CD4-positive, alpha-beta T cell treated with Interleukin-15 for 4 hours (primary cell): ENCODE measurements at places on chromosomes 4 and X.

GRCh38 chr4:146949559-146949958 lies 3.9 kb upstream of the TTC29 start:
- DNase-seq, result no peak

- DNase-seq, result no peak
Observed at GRCh38 chr4:1022051-1022738, 10.8 kb downstream of the FGFRL1 start.

- no peak for DNase-seq
Observed at GRCh38 chr4:145546175-145546915, 64.7 kb downstream of the SMAD1 start.

- DNase-seq, result no peak
Observed at GRCh38 chr4:108215055-108215454, 46.3 kb upstream of the LEF1 start.

GRCh38 chr4:183504930-183505610 lies at the start of gene ING2:
TSS of gene ING2 (plus strand) at chr4:183505058. CDS start at chr4:183505196, 138 bp downstream.
- DNase-seq, result no peak

GRCh38 chrX:69324851-69325250 lies 159.6 kb upstream of the PJA1 start:
- no peak for DNase-seq
